Central memory CD8-positive, alpha-beta T cell (primary cell): ENCODE measurements at places on chromosomes 7 and 10.

DNA sequence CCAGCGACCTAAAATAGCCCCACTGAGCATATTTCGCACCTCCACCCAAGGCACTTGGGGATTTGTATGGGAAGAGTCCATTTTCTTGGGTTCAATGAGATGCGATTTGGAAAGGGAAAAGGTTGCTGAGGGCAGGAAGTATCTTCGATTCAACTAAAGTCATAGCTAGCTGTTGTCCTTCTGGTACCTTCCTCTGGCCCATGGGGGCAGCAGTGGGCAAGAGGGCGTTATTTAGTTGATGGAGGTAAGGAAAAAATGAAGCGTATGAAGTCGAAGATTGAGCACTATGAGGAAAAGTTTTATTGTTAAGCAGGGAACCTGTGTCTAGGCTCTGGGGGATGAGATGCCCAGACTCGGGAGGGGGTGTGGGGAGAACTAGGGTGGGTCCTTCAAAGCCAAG is 135.4 kb downstream of the EVX1 start:
- no peak for DNase-seq

DNA sequence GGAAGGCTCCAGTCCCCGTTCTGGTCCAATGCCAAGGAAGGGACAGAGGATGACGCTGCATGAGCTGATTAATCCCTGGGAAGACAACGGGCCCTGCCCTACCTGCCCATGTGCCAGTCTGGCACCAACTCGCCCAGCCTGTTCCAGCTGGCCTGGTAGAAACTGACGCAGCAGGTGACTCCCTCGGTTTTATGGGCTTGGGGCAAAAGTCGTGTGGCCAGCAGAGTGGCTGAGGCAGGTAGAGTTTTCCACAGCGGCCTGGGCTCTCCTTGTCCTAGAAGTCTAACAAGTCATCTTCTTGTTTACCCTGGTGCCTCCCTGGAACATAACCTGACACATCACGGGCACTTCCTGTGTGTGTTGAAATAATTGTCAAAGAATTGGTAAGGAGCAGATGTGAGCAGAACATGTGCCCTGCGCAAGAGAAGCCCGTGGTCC is 20.4 kb upstream of the LMTK2 start:
- no peak for DNase-seq

GRCh38 chr10:83522881-83523386 is 616.4 kb upstream of the GHITM start:
- DNase-seq = no peak

GRCh38 chr10:73840403-73841060 is 29.1 kb upstream of the NDST2 start:
- DNase-seq = no peak

DNA sequence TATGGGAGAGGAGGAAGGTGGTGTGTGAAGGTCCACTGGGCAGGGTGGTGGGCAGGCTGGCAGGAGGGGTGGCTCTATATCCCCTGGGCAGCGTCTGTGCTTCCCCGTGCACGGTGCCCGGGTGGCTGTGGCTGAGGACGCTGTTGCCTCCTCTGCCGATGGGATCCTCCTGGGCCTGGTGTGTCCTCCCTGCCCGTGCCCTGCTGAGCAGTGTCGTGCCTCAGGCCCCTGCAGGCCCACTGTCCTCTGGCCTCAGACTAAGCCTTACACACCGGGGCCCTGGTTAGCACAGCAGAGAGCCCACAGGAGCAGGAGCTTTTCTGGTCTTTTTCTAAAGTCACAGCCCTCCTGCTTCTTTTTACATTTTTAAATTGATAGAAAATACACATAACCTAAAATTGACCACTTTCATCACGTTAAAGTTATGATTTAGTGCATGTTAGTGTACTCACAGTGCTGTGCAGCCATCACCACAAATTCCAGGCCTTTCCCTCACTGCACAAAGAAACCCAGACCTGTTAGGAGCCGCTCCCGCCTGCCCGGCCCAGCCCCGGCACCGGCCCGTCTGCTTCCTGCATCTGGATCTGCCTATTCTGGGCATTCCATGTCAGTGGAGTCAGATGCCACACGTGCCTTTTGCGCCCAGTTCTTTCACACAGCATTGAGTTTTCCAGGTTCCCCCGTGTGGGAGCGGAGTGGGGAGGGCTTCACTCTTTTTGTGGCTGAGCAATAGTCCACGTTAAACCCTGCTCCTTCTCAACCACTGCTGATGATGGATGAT is 19.4 kb downstream of the PFKFB3 start:
- no peak for DNase-seq

- DNase-seq = no peak
Observed at GRCh38 chr7:15802425-15802824, 115.9 kb upstream of the MEOX2 start.

- peak; percentile 74 for DNase-seq
Observed at GRCh38 chr10:91162495-91163268, 57.8 kb upstream of the PCGF5 start.

GRCh38 chr10:100186253-100187212 is 704 bp upstream of the ERLIN1 start:
- DNase-seq = no peak

- no peak for DNase-seq
Observed at GRCh38 chr10:132574288-132574687, 36.7 kb downstream of the INPP5A start.

DNA sequence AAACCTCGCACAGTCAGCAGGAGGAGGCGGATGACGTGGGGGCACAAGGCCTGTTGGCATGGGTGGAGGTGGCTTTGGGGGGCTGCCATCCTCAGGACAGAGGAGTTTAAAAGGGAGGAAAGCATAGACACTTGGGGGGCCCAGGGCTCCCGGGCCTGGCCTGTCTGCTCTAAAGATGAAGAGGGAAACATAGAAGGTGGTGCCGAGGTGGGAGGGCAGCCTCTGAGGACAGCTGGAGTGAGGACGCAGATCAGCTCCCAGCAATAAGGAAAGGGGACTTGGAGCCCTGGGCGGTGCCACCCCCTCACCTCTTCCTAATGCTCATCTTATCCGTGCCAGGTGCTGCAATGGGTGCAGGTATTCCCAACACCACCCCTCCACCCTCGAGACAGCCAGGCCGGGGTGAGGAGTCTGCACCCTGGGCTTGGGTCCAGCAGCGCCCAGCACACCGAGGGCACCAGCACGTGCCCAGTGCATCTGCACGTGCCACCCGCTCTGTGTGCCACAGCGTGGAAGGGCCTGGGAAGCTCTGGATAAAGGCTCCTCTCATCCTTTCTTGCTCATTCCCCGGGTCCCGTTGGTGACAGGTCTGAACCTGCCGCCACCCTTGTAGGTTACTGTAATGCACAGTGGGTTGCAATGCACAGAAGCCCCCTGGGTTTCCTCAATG is 566.0 kb upstream of the FOXK1 start:
- no peak for DNase-seq

DNA sequence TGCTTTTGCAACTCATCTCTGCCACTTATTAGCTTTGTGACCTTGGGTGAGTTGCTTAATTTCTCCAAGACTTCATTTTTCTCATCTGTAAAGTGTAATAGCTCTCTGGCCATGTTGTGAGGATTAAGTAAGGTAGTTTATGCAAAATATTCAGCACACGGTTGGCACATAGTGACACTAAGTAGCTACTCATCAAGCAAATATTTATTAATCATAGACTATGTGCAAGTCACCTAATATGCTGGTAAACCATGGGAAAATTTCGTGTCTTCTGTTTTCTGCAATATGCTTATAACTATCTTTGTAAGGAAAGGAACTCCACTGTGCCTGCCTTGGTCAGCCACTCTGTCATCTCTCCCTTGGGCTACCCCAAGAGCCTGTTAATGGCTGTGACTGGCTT is 50.3 kb upstream of the EGR2 start:
- no peak for DNase-seq

DNA sequence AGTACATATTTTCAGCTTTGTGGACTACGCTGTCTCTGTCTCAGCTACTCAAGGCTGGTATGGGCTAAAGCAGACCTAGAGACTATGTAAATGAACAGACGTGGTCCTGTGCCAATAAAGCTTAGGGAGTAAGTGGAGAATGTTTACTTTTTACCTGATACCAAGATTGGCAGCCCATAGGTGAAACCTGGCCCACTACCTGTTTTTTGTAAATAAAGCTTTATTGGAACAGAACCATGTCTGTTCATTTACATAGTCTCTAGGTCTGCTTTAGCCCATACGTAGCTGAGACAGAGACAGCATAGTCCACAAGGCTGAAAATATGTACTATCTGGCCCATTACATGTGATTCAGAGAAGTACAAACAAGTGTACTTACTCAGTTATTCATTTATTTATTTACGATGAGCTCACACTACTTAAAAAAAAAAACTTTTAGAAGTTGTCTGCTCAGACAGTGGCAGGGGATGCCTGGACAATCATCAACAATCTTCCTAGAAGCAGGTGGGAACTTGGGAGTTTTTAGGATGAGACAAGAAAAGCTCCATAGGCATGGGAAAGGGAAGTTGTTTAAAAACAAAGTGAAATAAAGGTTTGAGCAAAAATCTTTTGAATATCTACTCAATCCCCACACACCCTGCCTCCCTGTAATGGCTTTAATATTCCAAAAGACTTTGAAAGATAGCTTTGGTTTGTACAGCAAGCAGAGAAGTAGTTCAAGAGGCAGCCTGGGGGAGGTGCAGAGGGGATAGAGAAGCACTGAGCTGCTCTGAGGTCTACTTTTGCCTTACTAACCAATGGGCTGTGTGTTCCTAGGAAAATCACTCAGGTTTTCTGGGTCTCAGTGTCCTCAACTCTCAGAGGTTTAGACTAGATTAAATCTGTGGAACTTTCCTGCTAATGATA is 114.4 kb upstream of the AFAP1L2 start:
- DNase-seq = no peak

- no peak for DNase-seq
Observed at GRCh38 chr7:91242097-91242844, 22.0 kb upstream of the FZD1 start.

- DNase-seq = no peak
Observed at GRCh38 chr7:45670717-45671116, 96.5 kb downstream of the ADCY1 start.

DNA sequence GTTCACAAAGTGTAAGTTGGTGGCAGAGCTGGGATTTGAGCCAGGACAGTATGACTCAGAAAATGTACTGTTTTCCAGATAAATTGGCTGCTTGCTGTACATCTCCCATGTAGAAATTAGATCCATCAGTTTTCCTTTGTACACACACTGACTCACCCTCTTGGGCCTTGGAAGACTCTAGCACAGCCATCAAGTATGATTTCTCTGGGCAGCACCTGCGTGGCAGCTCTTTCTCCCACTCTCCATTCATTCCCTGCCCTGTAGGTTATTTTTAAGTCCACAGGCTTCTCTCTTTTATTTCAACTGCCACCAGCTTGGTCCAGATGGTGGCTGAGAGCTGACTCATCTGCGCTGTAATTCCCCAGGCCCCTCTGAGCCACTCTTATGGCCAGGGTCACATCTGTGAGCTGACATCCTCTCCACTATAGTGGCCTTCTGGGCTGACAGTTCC is 28.3 kb upstream of the SDK1 start:
- no peak for DNase-seq

DNA sequence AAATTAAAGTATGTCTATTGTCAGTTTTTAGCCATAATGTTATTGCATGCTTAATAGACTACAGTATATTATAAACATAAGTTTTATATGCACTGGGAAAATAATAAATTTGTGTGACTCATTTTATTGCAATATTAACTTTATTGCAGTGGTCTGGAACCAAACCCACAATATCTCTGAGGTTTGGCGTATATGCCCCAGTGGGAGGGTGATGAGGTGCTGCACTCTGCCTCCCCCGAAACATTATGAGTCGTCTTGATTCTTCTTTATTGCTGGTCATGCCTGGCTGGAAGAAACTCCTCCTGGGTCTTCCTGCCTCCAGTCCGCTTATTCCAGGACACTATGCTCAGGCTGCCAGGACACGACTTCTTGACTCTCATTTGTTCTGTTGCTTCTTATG is 88.4 kb downstream of the MTPN start:
- DNase-seq = no peak

DNA sequence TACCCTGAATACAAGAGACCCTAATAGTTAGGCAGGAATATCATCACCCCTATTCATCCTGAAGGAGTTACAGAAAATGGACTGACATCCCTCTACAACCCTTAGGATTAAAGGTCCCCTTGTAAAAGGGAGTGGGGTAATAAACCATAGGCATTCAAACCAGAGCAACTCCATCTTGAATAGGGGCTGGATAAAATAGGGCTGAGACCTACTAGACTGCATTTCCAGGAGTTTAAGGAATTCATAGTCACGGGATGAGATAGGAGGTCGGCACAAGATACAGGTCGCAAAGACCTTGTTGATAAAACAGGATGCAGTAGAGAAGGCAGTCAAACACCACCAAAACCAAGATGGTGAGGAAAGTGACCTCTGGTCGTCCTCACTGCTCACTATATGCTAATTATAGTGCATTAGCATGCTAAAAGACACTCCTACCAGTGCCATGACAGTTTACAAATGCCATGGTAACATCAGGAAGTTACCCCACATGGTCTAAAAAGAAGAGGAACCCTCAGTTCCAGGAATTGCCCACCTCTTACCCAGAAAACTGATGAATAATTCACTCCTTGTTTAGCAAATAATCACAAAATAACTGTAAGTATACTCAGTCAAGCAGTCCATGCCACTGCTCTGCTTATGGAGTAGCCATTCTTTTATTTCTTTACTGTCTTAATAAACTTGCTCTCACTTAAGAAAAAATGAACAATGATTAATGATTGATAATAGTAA is 37.2 kb downstream of the CUBN start:
- DNase-seq = no peak

- DNase-seq = no peak
Observed at GRCh38 chr7:46468753-46469356, 547.8 kb upstream of the IGFBP3 start.

- no peak for DNase-seq
Observed at GRCh38 chr10:128854963-128855362, 612.1 kb upstream of the MGMT start.

DNA sequence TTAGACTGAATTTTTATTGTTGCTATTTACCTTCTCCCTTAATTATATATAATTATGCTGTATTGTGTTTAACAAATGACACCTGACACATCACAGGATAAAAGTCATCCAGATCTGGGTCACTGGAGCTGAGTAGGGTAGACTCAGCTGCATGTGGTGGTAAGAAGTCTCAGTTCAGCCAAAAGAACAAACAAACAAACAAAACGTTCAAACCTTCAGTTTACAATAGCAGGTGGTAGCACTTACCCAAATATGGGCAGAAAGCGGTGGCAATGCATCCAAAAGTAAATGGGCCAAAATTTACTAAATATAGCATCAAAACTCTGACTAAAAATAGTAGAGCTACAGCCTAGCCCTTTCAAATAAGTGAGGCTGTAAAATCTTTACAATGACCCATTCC is 42.2 kb downstream of the ZWINT start:
- DNase-seq = no peak

DNA sequence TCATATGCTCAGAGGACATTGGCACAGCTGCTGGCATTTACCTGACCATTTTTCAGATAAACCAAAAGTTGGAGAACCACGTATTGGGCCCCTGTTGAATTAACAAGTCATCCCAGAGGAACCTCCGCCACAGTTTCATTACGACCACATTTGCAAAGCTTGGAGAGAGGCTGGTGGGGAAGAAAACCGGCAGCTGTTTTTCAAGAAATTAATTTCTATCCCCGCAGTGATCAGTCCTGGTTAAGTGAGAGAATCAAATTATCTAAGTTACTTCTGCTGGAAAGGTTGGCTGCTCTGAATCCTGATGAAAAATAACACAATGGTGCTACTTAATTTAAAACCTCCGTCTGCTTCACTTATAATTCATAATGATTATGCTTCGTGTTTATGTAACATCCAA is 737.1 kb upstream of the AUTS2 start:
- no peak for DNase-seq
